ENCODE measurements at places on chromosomes 6 and 20.

- no peak for DNase-seq
Observed at GRCh38 chr6:111552958-111553357, 52.7 kb downstream of the TRAF3IP2 start.

GRCh38 chr20:61762167-61762710 lies 303.4 kb downstream of the TAF4 start:
- no peak for DNase-seq

- no peak for DNase-seq
Observed at GRCh38 chr20:10369723-10370090, 64.3 kb downstream of the MKKS start.

DNA sequence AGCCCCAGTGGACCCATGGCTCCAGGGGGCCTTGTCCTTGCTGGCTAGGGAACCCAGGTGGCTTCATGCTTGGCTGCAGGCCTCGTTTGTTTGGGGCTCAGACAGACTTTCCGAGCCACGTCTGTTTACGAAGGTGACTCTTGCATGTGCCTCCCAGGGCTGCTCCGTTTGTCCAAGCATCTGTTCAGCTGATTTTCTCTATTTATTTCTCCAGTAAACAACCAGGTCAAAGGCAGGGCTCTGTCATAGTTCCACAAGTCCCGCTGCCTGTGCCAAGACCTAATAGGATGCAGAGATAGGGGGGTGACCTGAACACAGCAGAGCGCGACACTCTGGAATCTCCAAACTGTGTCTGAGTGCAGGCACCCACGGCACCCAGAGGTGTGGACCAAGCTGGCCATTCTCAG lies 12.8 kb upstream of the SPO11 start:
- DNase-seq: no peak

GRCh38 chr20:5642155-5642981 lies 107.8 kb upstream of the SHLD1 start:
- peak; percentile 69 for DNase-seq

GRCh38 chr6:5514353-5514752 lies 253.0 kb downstream of the FARS2 start:
- DNase-seq: no peak

DNA sequence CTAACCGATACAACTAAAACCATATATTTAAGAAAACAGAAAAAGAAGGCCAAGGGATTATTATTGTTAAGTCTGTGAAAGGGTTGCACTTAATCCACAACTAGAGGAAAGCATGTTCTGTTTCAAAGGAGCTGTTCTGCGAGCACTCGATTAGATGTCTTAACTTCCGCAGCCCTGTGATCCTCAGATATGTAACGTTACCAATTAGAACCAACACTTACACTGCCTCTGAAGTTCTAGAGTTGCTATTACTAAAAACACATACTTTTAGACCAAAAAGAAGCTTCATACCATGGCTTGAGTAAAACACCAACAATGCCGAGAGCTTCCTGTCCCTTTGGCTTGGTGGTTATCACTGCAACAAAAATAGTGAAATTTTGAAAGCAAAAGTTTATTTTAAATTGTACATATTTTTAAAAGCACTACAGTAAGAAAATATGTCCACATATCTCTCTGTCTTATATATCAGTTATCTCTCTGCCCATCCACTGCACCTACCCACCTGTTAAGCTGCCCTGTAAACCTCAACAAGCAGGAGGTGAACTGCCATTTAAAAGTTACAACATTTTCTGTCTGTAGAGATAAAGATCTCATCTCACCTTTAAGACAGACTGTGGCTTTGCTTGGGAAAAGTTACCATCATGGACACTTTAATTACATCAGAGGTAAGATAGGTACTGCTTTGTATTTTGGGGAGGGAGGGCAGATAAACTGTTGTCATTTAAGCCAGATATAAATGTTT lies 7.1 kb upstream of the DUSP22 start:
- no peak for DNase-seq

GRCh38 chr6:165497472-165497871 lies 165.6 kb downstream of the PDE10A start:
- no peak for DNase-seq

- DNase-seq: no peak
Observed at GRCh38 chr6:169604076-169604475, 97.8 kb downstream of the WDR27 start.

- no peak for DNase-seq
Observed at GRCh38 chr20:62001178-62001715, 64.4 kb downstream of the TAF4 start.

- no peak for DNase-seq
Observed at GRCh38 chr6:110946498-110946897, 12.0 kb upstream of the GTF3C6 start.

GRCh38 chr20:47501116-47501481 lies 588 bp upstream of the NCOA3 start:
- no peak for DNase-seq

GRCh38 chr6:132446141-132446854 lies 45.0 kb upstream of the MOXD1 start:
- no peak for DNase-seq

DNA sequence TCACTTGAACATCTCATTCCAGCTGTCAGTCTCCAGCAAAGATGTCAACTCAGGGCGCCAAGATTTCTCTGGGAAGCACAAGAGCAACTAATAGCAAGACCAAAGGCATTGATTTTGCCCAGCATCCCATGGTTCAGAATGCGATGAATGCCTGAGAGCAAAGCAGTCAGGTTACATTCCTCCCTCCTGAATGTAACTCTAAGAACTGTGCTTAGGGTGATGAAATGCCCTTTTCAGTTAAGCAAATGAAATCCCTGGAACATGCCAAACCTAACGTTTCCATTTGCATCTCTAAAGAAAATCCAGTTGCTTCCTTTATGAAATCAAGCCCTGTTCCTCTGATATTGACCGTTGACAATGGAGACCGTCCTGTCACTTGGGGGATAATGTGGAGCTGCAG lies 224.0 kb upstream of the PLN start:
- no peak for DNase-seq

DNA sequence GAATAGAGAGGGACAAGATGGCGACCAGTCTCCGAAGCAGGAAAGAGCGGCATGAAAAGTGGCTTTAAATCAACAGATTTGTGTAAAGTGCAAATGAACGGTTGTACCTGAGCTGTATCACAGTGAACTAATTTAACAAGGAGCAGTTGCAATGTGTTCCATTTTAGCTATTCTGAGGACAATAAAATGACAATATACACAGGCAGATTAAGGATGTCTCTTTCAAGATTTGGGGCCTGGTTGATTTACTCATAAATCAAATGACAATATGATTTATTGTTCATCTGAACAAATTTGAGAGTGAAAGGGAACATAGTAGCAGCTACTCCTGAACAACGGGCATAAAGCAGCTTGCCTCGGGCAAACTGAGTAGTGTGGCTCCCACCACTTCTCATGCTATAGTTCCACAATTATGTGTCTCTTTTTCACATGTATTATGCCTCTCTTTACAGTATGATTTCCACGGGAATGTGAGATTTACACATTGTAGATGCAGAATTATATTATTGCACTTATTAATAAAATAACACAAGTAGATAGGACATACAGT lies 204.1 kb upstream of the AGPAT4 start:
- DNase-seq: no peak

DNA sequence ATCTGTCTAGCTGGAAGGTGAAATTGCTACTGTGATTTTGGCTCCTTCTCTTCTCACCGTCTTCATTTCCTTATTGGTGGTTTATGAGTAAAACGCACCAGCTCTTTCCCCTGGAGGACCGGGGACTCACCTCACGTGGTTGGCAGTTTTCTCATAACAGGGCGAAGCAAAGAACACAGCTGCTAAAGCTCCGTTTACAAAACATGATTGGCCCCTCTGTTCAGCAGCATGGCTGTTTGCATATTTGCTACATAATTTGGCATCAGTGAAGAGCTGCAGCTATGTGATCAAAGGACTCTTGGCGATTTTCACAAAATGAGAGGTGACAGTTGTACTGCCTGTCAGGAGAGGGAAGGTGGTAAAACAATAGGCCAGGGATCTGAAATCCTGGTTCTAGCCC lies 20.5 kb upstream of the TMEM181 start:
- DNase-seq: no peak

Data from GF-D8 (cell line).